ENCODE measurements at places on chromosomes 5 and 9. TPM values are rescaled to one million over a fixed set of nuclear protein-coding genes. Genes with fewer than 3 reads are reported as not detected.
A peak's percentile ranks its signal among the peaks of the same experiment; 100 is the strongest.

The PDE8B gene
- total RNA-seq = not detected

The SPAG8 gene
- 1.4 TPM for total RNA-seq

The FER gene
- 14.2 TPM for total RNA-seq

The SLC1A3 gene
- total RNA-seq = 12.1 TPM

The CDKN2B-AS1 gene
- total RNA-seq = 6.2 TPM

The INSYN2B gene
- total RNA-seq = 7.4 TPM

The FAM169A gene
- 2.4 TPM for total RNA-seq

The COX7C gene
- total RNA-seq = 292 TPM

The C9orf153 gene
- total RNA-seq = not detected

The MRPS27 gene
- 91.1 TPM for total RNA-seq

The PCDHGA4 gene
- total RNA-seq = 4.4 TPM

DNA sequence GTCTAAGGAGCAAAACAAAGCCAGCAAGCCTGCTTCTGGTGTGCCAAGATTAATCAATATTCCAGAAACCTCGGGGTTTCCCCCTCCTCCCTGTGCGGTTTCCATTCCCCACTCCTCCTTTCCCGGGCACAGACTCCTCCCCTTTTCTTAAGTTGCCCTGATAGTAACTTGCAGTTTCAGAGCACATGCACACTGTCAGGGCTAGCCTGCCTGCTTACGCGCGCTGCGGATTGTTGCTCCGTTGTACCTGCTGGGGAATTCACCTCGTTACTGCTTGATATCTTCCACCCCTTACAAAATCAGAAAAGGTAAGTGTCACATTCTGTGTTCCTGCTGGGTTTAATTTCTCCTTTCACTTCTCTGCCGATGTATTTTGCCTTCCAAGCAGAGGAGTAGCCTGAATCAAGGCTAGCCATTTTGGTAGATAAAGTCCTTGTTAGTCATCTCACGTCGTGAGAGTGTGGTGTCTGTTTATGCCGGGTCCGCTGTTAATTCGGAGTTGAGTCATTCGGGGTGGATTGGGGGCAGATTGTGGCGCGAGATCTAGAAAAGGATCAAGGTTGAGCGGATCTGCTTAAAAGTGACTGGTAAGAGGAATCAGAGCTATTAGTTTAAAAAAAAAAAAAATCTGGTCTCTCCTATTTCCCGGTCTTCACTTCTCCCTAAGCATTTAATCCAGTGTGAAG, at the start of gene SLC1A3:
Gene SLC1A3, plus strand, starts transcription at position 179 of the 686 bp plus-strand sequence. CDS start 1,818 bp downstream, outside the sequence.
- DNase-seq = peak; percentile 85

GRCh38 chr9:72533322-72533721, 11.9 kb downstream of the TMC1 start:
- DNase-seq = no peak

- no peak for DNase-seq
Measured at GRCh38 chr5:150307617-150308426, 5.1 kb upstream of the ARSI start.

DNA sequence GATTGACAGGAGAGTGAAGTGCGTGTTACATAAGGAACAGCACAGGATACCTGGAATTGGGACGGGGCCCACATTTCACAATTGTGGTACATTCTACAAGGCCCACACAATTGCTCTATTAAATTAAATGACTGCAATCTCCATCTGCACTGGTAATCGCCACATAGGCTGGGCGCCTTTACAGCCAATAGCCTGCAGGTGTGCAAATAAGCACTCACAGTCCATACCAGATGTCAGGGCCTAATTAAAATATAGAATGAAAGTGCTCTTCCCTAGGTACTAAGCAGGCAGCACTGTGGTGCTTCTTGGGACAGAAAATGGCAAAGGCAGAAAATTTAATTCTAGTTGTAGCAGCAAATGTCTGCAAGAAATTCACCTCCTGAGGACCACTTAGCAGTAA, 82.7 kb downstream of the ATP10B start:
- no peak for DNase-seq

DNA sequence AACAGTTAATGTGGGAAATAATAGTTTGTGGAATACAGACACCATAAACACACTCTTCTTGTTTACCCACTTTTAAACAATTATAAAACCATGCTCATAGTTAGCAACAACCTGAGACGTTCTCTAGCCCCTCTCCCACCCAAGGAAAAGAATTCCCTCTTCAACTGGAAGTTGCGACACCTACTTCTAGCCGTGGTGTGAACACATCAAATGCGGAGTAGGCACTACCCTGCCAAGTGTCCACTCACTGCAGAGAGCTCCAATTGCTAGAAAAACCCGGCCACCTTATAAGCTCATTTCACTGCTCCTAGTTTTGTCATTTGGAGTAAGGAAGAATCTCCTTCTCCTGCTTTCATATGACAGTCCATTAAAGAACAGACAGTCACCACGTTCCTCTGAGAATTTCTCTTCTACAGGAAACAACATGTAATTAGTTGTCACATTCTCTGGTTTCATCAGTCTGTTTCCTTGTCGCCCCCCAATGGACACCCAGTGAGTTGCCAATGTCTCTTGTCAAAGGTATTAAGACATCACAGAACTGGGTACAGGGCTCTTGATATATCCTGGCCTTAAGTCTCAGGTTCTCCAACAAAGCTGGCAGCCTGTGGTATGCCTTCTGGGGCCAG, 47.3 kb downstream of the PRLR start:
- DNase-seq = peak; percentile 65

DNA sequence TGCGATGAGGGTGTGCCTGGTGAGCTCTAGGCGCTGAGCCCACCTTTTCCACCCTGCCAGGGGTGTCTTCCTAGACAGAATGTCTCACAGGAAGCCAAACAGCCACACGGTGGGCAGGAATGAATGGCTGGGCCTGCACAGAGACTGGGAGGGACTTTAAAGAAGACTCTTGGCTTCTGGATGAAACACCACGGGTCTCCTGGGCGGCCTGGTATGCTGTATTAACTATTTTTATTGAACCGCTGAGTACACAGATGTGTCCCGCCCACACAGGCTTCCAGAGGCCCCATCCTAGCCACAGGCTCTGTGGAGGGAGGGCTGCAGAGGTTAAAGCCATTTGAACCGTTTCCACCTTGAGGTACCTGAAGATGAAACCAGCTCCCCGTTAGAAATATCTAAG, 115.2 kb upstream of the CXCL14 start:
- no peak for DNase-seq

DNA sequence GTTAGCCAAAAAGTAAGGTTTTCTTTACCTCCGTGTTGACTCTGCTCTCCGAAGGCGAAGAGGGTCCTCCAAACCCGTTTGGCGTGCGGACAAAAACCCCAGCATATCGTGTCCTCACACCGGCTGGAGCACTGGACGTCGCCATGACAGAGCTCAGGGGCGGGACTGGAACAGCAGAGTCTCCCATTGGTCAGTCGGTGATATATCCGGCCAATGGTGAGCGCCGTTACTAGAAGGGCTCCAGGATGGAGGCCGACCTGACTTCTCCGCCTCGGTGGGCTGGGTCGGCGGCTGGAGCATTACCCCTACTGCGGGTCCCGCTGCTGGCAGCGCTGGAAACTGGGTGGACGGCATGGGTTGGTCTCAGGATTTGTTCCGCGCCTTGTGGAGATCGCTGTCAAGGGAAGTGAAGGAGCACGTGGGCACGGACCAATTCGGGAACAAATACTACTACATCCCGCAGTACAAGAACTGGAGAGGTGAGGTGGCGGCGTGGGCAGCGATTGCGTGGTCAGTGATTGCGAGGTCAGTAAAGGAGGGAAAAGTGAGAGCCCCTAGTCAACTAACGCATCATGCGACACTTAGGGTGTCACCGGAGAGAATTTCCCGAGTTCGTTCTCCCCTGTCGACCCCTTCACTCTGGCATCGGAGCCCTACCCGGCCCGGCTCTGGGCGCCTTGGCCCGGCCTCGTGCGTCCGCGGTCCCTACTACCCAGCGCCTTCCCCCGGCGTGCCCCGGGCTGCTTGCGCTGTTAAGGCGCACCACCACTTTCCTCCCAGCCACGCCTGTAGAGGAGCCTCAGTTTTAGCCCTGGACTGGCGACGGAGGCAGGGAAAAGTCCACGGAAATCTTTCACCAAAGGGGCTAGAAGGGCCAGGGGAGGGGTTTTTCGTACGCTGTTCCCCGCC, at the start of the genes ERCC8 and NDUFAF2:
Gene ERCC8, minus strand, starts transcription at position 167 of the 909 bp plus-strand sequence. Its CDS starts 62 bp downstream, at position 105.
Gene NDUFAF2, plus strand, starts transcription at position 302 of the 909 bp plus-strand sequence. Its CDS starts 51 bp downstream, at position 353.
- DNase-seq = peak; percentile 88

- peak; percentile 58 for DNase-seq
Measured at GRCh38 chr9:110152704-110153374, 55.1 kb downstream of the C9orf152 start.

- peak; percentile 49 for DNase-seq
Measured at GRCh38 chr5:56900858-56901578, 8.4 kb upstream of the SETD9 start.

DNA sequence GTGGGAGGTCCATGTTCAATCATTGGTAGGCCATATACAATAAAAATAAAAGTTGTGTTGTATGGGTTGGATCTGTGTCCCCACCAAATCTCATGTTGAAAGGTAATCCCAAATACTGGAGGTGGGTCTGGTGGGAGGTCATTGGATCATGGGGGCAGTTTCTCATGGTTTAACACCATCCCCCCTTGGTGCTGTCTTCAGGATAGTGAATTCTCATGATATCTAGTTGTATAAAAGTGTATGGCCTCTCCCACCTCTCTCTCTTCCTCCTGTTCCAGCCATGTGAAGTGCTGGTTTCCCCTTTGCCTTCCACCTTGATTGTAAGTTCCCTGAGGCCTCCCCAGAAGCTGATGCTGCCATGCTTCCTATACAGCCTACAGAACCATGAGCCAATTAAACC, 15.1 kb downstream of the SPATA9 start:
- no peak for DNase-seq

DNA sequence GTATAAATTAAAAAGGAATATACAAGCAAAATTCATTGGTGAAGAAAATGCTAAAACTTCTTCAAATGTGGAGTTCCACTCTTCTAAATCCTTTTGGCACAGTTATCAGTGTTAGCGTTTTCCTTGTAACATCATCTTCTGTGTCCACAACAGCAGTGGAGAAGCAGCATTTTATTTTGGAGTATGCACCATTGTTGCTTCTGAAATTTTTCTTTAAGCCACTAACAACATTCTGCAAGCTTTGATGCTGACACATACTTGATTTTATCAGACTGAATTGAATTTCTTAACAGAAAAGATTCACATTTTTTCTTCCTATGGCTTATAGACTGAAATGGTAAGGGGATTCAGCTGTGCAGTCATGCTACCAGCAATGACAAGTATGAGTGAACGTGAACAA, 60.8 kb upstream of the PTGER4 start:
- no peak for DNase-seq

- no peak for DNase-seq
Measured at GRCh38 chr9:133453651-133454050, 6.1 kb upstream of the CACFD1 start.

GRCh38 chr9:135166565-135166964, 79.1 kb downstream of the OLFM1 start:
- DNase-seq = no peak

- peak; percentile 24 for DNase-seq
Measured at GRCh38 chr5:148827723-148828122, 1.3 kb downstream of the ADRB2 start.

- no peak for DNase-seq
Measured at GRCh38 chr9:107710953-107711352, 221.4 kb upstream of the KLF4 start.

DNA sequence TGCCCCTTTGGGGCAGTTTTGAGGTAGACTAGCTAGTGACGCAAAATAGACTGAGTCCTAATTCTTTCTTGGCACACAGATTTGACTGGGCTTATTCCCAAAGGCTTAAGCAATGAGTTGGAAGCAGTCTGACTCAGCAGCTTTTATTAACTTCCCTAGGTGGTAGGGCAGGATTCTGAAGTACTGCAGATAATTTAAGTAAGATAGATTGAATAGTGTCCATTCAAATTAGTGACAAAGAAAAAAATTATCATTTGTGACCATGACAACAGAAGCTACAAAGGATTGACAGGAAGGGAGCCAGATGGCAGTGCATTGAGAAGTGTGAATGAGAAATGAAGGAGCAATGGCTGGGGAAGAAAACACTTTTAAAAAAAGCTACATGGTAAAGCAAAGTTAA, 649.4 kb downstream of the CDH9 start:
- DNase-seq = no peak

DNA sequence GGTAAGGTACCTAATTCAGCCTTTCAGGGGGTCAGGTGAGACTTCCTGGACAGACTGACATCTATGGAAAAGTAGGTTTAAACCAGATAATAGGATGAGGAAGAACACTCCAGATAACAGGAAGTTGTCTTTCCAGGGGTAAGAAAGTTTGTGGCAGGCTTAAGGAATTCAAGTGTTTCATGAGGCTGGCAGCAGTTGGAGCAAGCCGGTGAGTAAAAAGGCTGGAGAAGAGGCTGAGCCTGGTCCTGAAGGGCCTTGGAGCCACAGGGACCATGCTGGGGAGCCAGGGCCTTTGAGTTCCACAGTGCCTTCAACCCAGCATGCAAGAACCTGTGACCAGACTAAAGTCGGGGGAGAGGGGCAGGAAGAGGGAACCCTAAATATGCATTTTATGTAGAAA, 353.4 kb downstream of the SPOCK1 start:
- DNase-seq = no peak

DNA sequence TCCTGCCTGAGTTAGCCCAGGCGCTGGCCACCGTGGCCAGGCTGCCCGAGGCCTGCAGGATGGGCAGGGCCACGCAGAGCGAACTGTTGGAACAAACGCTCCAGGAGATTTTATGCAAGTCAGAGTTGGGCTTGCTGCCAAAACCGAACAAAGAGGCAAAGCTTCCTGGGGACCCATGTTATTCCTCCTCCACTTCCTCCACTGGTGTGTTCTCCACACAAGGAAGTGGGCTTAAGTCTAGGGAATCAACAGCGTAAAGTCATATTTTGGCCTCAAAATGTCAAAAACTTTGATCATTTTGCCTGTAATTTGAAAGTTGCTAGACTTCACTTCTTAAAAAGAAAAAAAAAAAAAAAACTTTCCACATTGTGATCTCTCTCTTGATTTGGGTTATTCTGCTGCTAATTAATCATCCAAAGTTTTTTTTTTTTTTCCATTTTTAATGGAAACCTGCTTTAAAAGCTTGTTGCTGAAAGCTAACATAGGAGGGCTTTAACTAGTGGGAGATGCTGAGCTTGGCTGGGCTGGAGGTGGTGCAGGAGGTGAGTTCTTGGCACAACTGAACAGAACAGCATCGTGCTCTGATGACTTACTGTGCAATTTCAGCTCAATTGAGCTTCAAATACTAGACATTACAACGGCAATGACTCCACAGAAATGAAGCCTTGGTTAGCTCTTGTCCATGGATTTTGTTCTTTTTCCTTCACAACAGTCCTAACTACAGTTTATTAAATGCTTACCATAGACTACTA, 73.0 kb downstream of the PTPDC1 start:
- DNase-seq = peak; percentile 67

- no peak for DNase-seq
Measured at GRCh38 chr5:147659166-147659929, 123.2 kb downstream of the JAKMIP2 start.

GRCh38 chr9:115615821-115616665, 498.1 kb upstream of the TNC start:
- peak; percentile 95 for DNase-seq

- no peak for DNase-seq
Measured at GRCh38 chr5:136188859-136189258, 4.1 kb downstream of the SMIM32 start.

GRCh38 chr5:80060966-80061365, 25.8 kb downstream of the THBS4 start:
- no peak for DNase-seq
